ENCODE measurements at places on chromosomes 2 and 18. TPM values are rescaled to one million over a fixed set of nuclear protein-coding genes. Genes with fewer than 3 reads are reported as not detected.

- H3K4me3 ChIP-seq: no peak overlapping the region
- DNase-seq: peak; percentile 51
- H3K4me1 ChIP-seq: no peaks in the 10 kb centered on the region
Measured at GRCh38 chr2:32738939-32739338, 111.1 kb downstream of the TTC27 start.

DNA sequence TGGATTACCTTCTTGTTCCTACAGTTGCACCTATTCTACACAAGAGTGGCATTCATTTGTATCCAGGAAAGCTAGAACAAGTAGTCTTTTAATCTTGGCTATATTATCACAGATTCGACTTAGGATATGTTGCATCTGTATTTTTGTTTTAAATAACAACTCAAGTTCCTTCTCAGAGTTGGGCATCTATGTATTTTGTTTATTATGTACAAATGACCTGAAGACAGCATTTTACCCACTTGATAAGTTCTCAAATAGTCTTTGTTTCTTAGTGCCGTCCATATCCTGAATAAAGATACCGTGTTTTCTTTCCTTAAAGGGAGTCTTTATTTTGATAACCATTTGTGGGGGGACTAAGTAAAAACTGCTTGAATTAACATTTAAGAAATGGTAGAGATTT lies 2.9 kb downstream of the ITPRID2 start:
- no peak for DNase-seq
- peak overlapping the region; percentile 8 for H3K4me3 ChIP-seq
- no peaks in the 10 kb centered on the region for H3K27me3 ChIP-seq
- peaks cover 35% of the 10 kb centered on the region for H3K4me1 ChIP-seq

ANKRD30BL gene
- not detected for polyA plus RNA-seq

- H3K4me3 ChIP-seq: no peak overlapping the region
- no peak overlapping the region for H3K27ac ChIP-seq
- H3K27me3 ChIP-seq: no peaks in the 10 kb centered on the region
- DNase-seq: no peak
Measured at GRCh38 chr2:239806758-239807434, 218.2 kb downstream of the NDUFA10 start.

DNA sequence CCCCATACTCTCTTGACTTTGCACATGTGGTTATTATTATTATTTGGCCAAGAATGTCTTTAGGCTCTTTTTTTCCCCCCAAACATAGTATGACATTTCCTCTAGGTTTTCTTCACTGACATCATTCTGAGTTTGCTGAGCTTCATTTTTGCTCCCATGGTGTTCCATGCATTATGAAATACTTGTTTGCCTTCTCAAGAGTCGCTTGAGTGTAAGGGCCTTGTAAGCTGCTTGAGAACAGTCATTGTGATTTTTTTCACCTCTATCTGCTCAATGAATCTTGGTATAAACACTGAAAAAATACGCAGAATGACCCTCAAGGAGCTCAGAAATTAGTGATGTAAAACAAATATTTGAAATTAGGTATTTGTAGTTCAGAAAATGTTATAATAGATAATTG lies 688.9 kb downstream of the CNTNAP5 start:
- no peaks in the 10 kb centered on the region for H3K4me1 ChIP-seq

CELF4 gene
- 2.1 TPM for polyA plus RNA-seq
